Left lung (tissue), 14 donors: ENCODE measurements at places on chromosomes 4 and X. TPM values are rescaled to one million over a fixed set of nuclear protein-coding genes. Genes with fewer than 3 reads are reported as not detected.

Gene FOXR2
- total RNA-seq: not detected

Gene IL2
- not detected for total RNA-seq

Gene CTAG1B
- total RNA-seq: not detected

Gene VCX2
- total RNA-seq: not detected

Gene ARX
- 0.26 TPM for total RNA-seq

Gene ADH1A
- total RNA-seq: 1.0 TPM

GRCh38 chr4:71188156-71188640 lies 150.6 kb upstream of the SLC4A4 start:
- DNase-seq: no peak

DNA sequence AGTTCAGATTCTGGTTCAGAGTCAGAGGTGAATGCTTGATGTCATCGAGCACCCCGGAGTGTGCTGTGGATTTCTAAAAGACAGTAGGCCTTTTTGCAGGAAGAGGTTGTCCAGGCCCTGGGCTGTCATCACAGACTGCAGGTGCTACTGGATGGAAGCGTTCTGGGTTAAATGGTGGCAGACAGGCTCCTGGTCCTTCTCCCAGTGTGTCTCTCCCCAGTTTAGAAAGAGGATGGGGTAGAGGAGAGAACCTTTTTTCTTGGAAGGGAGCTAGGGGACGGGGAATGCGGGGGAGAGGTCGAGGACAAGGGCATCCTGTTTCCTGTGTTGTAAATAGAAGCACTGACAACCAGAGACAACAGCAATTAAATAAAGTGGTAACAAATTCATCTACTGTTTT lies 102.3 kb upstream of the NUDT6 start:
- DNase-seq: no peak

- no peak for DNase-seq
Measured at GRCh38 chr4:76518241-76518640, 83.2 kb downstream of the SHROOM3 start.

- DNase-seq: no peak
Measured at GRCh38 chr4:107619066-107619465, 101.0 kb downstream of the PAPSS1 start.

GRCh38 chr4:165332502-165332901 lies 5.0 kb downstream of the MSMO1 start:
- DNase-seq: no peak

- DNase-seq: no peak
Measured at GRCh38 chrX:119151051-119151380, 23.4 kb upstream of the KIAA1210 start.

- no peak for DNase-seq
Measured at GRCh38 chr4:14375816-14376215, 626.5 kb upstream of the CPEB2 start.

DNA sequence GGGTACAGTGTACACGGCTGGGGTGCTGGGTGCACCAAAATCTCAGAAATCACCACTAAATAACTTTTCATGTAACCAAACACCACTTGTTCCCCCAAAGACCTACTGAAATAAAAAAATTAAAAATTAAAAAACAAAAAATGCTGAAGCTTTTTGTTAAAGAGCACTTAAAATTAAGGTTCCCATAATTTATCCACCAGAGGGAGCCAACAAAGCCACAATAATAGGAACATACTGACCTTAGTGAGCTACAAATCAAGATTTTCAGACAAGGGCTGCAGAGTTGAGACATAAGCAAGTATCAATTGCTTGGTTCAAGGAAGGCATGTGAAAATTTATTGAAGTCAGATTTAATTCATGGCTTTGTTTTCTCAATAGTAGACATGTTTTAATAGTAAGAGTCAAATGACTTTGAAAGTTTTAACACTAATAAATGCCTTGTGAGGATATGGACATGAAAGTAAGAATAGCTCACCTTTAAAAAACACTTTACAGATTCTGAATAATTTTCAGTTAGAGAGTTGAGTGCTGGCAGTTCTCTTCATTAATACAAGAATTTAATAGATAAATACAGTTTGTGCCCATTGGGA lies 43.0 kb upstream of the SCOC start:
- DNase-seq: peak; percentile 48

- DNase-seq: no peak
Measured at GRCh38 chr4:176236946-176237345, 32.1 kb downstream of the ASB5 start.

DNA sequence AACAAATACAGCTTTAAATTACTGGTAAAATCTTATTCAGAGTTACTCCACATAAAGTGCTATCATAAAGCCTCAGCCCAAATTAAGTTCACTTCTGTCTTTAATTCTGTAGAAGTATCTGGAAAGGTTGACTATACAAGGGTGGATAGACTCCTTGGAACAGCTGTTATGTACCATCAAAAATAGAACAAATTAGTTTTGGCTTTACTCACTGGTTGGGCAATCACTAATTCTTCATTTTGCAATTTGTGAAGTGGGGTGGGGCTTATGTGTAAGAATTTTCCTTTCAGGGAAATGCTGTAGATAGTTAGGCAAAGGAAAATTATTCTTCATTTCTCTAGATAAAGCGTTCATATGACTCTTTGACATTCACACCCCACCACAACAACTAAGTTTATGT lies 7.8 kb downstream of the DIAPH2 start:
- no peak for DNase-seq

DNA sequence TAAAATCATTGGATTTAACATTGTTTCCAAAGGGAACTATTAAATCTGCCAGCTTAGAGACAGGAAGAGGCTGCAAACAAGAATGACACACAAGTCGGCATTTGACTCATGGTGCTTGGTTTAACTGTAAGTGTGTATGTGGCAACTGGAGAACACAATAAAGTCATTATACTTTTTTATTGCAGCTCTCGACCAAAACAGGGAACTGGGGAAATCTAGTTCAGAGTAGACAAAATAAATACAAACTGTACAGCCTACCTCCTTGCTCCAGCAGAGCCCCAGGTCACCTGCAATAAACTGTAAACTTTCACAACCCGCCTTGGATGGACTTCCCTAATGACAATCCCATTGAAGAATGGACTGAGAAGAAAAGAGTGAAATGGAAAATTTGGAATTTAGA lies 24.0 kb downstream of the NPY5R start:
- DNase-seq: no peak

- no peak for DNase-seq
Measured at GRCh38 chr4:87406462-87406861, 15.5 kb upstream of the HSD17B11 start.

GRCh38 chr4:12658146-12658545 lies 826.0 kb downstream of the RAB28 start:
- DNase-seq: no peak

DNA sequence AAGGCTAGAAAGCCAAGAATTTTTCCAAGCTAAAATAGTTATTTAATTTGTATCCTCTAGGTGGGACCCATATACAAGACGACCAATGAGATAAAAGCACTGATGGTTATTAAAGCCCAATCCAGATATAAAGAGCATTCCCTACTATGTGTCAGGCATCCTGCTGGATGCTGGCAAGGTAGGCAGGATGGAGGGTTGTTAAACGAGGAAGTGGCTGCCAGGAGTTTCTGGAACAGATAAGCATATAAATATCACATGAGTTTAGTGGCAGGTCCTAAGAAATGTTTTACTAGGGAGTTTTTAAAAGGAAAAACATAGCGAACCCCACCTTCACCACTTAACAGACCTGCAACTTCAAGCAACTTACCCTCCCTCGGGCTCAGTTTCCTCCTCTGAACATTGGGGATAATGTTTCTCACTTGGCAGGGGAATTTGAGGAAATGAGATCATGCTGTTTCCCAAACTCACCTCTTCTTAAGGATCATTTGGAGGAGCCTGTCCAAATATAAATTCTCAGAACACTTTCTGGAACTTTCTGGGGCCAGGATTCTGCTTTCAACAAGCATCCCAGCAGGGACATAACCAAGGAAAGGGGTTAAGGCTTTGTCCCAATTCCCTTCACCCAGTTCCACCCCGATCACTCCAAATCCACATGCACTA lies 94.3 kb upstream of the LDB2 start:
- DNase-seq: no peak

DNA sequence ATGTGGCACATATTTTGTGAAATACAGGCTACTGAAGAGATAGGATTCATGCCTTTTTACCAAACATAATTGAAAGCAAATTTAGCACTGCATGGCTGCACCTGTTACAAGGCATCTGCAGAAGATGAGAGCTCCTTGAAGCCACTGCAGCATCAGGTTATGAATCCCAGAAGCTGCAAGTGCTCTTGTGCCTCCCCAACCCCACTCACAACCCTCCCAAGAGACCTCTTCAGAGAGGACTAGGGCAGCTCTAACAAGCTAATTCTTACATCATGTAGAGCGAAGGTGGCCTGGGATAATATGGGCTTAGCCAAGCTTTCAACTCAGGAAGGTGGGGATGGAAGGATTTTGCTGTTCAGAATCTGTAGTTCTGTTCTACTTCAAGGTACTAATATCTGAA lies 27.2 kb downstream of the MFAP3L start:
- DNase-seq: no peak

DNA sequence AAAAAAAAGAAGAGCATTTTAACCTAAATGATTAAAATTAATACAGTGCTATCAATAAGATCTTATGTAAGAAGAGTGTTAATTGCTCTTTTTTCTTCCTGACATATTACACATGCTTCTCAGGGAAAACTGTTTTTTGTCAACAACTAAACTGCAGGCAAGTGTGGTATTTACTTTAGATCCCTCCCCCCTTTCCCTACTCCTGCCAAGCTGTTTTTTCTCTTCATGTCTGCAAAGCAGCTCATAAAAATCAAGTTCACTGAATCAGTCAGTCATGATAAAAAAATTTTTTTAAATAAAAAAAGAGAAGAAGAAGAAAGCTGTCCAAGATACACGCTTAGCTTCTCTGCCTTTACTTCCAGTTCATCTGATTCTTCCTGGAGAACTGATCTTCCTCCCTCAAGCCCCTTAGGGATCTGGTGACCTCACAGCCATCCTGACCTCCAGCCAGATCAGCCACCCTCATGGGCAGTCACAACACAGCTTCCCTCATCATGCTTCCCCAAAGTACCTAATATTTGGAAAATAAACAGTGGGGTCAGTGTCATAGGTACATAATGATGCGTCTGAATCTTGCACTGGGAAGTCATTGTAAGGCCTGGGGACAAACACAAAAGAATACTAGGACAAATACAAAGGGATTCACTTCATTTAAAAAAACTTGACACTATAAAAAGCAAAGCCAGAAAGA lies 87.0 kb downstream of the ZNF827 start:
- peak; percentile 58 for DNase-seq

DNA sequence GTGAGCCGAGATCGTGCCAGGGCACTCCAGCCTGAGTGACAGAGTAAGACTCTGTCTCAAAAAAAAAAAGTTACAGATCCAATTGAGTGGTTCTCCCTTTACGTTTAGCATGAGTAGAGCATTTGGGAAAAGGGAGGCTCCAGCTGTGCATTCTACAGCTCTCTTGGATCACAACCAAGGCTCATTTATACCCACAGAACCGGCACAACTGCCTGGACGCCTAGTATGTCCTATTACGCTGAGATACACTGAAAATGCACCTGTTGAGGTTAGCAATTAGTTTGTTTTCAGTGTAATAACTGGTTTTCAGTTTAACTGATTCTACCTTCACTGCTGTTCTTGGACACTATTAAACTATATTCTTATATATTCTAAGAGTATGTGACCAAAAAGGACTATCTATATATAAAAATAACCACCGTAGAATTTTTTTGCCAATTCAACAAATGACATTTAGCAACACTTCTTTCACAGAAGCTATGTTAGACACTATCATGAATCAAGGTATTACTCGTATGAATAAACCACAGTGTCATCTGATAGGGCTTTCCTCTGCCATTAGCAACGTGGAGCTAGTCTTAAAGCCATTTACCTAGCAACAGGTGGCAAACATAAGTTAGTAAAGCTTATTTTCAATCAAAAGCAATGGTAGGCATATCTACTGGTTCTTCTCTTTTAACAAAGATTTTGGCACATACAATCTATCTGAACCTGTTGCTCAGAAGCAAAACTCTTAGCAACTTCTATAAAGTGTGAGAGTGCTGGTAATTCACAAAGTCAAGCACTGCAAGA lies 3.6 kb downstream of the OTUD4 start:
- DNase-seq: no peak

DNA sequence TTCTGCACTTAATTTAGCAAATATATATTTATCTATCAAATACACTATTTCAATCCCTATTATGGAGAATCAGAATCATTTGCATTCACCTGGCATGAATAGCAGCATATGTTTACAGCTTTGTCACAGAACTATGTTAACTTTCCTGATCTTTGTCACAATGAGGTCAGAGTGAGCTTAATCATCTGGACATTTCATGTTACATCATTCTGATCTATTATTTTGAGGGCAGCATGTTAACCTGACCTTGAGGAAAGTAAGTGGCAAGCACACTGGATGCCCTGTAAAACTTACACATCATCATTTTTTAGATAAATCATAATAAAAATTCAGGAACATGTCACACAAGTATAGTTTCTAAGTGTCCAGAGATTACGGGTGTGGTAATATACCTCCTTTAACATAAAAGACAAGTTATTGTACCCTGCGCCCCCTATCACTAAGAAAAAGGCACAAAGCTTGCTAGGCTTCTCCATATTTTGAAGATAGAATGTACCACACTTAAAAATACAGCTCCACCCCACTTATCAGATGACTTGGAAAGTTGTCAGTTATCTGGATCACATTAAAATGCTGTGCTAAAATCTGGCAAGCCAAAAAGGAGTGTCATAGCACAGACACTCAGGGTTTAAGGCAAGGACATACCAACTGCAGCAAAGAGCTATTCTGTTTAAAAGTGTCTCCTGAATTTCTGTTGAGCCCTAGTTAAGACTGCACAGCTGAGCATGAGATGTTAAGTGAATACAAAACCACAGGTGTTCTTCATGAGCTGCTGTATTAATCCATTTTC lies 182.7 kb upstream of the FAT4 start:
- DNase-seq: no peak

DNA sequence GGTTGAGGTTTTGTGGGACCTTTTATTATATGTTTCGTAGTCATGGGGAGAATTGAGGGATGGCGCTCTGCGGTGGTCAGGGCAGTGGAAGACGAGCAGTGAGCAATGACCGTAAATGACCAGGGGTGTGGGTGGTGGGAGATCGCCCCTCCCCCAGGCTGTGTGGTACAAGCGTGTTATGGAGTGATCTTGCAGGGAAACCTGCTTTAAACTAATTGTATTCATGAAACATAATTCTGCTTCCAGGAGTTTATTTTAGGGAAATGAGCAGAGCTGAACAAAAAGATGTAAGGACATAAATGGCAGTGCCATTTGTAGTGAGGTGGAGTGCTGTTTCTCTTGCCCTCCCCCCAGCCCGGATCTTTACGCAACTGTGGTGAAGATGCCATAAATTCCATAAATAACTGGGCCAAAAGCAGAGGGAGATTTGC lies 20.2 kb downstream of the GYG2 start:
- no peak for DNase-seq

DNA sequence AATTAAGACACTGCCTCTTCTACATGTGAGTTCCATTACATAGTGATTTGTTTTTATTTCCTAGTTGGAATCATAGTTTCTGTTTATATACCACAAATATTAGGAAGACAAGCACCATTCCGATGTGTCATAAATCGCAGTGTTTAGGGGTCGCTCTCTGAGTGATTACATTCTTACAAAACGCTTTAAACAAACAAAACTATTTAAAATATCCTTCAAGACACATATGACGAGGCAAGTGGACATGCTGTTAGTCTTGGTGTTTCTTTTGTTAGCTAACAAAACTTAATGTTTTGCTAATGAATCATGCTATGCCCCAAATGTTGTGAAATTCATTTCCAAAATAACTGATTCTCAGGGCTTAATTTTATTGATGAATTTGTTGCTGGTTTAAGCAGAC lies 1219.3 kb upstream of the PRKX start:
- no peak for DNase-seq

GRCh38 chr4:26570596-26570995 lies 13.3 kb upstream of the TBC1D19 start:
- no peak for DNase-seq
